Activated CD8-positive, alpha-beta T cell treated with anti-CD3 and anti-CD28 coated beads, Interleukin-2, amount 10 ng/mL, durations not matched to agents 7 days and 5 days (primary cell): ENCODE measurements at places on chromosomes 11 and 22. TPM values are rescaled to one million over a fixed set of nuclear protein-coding genes. Genes with fewer than 3 reads are reported as not detected.

GRCh38 chr22:46070215-46070802 is 80.0 kb upstream of the PPARA start:
- no peak for DNase-seq
- H3K36me3 ChIP-seq = no peaks in the 10 kb centered on the region
- H3K27ac ChIP-seq = peak overlapping the region; percentile 79
- peaks cover 3% of the 10 kb centered on the region for H3K27me3 ChIP-seq

DNA sequence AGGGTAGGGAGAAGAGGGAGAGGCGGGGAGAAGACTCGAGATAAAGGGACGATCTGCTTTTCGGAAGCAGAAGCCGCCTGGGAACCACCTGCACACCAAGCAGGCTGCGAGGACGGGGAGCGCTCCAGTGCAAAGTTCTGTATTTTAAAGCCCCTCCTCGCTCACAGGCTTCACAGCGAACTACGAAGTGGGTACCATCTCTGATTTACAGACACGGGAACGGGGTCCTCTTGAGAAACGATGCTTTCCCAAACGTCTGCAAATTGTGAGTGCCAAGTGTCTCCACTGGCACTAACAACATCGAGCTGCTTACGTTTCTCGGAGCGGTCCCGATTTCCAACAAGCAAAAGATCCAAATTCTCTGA is 700 bp upstream of the STX3 start:
- H3K4me3 ChIP-seq = peak overlapping the region; percentile 98
- H3K27me3 ChIP-seq = peaks cover 3% of the 10 kb centered on the region
- peaks cover 29% of the 10 kb centered on the region for H3K36me3 ChIP-seq

- DNase-seq = no peak
- no peak overlapping the region for H3K27ac ChIP-seq
- H3K27me3 ChIP-seq = no peaks in the 10 kb centered on the region
- H3K4me1 ChIP-seq = no peaks in the 10 kb centered on the region
- H3K36me3 ChIP-seq = no peaks in the 10 kb centered on the region
Observed at GRCh38 chr22:34080433-34080832, 160.2 kb upstream of the LARGE1 start.

Gene SLC22A6
- total RNA-seq = not detected

- H3K27me3 ChIP-seq = no peaks in the 10 kb centered on the region
- peaks cover 16% of the 10 kb centered on the region for H3K36me3 ChIP-seq
- peak overlapping the region; percentile 90 for H3K27ac ChIP-seq
Observed at GRCh38 chr11:117950993-117951961, 22.1 kb upstream of the TMPRSS13 start.

- no peak for DNase-seq
- H3K36me3 ChIP-seq = peaks cover 34% of the 10 kb centered on the region
- peaks cover 3% of the 10 kb centered on the region for H3K27me3 ChIP-seq
- H3K4me3 ChIP-seq = no peak overlapping the region
- no peak overlapping the region for H3K27ac ChIP-seq
- H3K4me1 ChIP-seq = peaks cover 33% of the 10 kb centered on the region
Observed at GRCh38 chr22:46272196-46272595, 4.4 kb downstream of the TTC38 start.

Gene ACTN3
- total RNA-seq = not detected

DNA sequence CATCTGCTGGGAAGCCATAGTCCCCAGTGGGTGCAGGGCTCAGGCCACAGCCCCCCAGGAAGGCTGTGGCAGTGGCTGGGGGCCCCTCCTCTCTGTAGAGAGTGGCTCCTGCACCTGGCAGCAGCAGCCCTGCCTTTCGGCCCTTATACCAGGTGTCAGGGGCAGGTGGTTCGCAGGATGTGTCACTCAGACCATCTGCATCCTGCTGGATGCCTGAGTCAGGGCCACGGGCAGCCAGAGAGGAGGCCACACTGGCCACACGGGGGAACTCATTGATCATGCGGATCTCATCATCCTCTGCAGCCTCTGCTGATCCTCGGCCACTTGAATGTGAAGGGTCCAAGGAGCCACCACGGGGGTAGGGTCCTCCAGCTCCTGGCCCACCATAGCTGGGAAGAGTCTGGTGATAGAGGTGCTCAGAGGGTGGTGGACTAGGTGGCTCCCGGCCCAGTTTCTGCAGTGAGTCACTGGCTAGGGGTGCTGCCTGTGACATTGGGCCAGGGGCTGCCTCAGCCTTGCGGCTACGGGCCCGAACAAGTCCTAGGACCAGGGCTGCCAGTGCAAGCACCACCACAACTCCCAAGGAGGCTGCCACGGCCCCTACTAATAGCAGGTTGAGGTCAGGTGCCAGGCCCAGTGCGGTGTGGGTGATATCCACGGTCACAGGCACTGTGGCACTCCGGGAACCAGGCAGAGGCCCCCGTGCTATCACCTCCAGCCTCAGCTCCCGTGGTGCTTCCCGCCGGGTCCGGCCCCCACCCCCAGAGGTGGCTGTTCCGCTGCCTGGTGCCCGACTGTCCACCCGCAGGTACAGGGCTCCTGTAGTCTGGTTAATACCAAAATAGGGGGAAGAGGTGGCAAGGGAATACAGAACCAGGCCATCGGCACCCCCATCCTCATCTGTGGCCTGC is 3.3 kb upstream of the TPP1 start:
- H3K4me3 ChIP-seq = no peak overlapping the region
- H3K27me3 ChIP-seq = no peaks in the 10 kb centered on the region
- H3K4me1 ChIP-seq = peaks cover 12% of the 10 kb centered on the region
- no peak for DNase-seq

DNA sequence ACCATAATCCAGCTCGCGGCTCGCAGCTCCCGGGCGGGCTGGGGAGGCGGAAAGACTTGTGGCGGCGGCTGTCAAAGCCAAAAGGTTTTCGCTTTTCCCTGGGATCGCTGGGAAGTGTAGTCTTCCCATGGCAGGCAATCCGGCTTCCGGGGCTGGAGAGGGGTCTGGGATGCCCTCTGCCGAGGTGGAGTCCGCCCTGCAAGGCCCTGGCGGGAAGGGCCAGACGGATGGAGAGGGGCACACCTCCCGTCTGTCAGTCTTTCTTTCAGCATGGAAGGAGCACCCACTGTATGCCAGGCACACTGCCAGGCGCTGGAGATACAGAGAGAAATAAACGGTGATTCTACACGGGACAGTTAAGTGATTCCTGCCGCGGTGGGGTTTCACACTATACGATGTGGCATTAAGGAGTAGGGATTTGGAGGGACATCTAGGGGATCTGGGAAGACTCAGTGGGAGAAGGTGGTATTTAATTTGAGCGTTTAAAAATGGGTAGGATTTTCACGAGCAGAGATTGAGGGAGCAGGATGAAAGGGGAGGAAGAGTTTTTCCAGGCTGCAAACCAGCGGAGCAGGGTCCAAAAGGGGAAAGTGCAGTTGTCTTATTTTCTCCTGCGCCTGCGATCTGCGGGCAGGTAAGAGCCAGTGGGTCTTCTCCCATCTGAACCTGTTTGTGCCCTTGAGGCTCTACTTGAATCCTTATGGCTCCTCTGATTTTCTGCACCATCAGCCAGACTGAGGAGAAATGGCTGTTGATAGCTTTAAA is at the start of gene BACE1:
BACE1 (minus strand) TSS at position 60 of the 765 bp plus-strand sequence. CDS start 461 bp downstream, outside the sequence.
- H3K4me3 ChIP-seq = peak within 1 kb of the TSS; percentile 64
- H3K4me1 ChIP-seq = peaks cover 11% of the 10 kb centered on the region
- H3K27ac ChIP-seq = no peak within 1 kb of the TSS
- H3K27me3 ChIP-seq = peaks cover 48% of the 10 kb centered on the region

Gene FOLR2
- not detected for total RNA-seq

Gene SOX6
- total RNA-seq = not detected

- no peak overlapping the region for H3K4me3 ChIP-seq
- no peak overlapping the region for H3K27ac ChIP-seq
- H3K27me3 ChIP-seq = peaks cover 9% of the 10 kb centered on the region
- no peaks in the 10 kb centered on the region for H3K4me1 ChIP-seq
- H3K36me3 ChIP-seq = no peaks in the 10 kb centered on the region
Observed at GRCh38 chr11:69531717-69532088, 50.2 kb downstream of the LINC01488 start.

Gene RIMBP3C
- 0.08 TPM for total RNA-seq

GRCh38 chr11:65414776-65415498 is 7.7 kb upstream of the NEAT1 start:
- no peak overlapping the region for H3K4me3 ChIP-seq
- H3K4me1 ChIP-seq = peaks cover 43% of the 10 kb centered on the region
- H3K27ac ChIP-seq = no peak overlapping the region
- no peaks in the 10 kb centered on the region for H3K27me3 ChIP-seq
- peaks cover 11% of the 10 kb centered on the region for H3K36me3 ChIP-seq
- no peak for DNase-seq
